ENCODE measurements at places on chromosomes 2 and 18.

- DNase-seq: no peak
Observed at GRCh38 chr2:109353806-109354745, 225.1 kb downstream of the SH3RF3 start.

DNA sequence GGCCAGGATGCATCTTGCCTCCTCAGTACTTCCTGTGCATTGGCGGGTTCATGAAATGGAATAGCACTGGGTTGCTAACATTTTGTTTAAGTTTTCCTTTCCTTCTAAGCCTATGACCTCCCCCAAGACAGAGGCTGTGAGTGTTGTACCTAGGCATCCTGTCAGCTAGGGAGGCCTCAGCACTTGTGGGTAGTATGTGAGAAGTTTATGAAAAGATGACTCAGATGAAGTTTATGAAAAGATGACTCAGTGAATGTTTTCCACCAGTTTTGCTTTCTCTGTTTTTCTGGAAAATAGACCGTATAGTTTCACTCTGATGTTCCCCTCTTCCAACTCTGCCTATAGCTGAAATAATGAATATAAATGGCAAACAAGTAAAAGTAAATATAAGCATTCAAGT lies 412.9 kb downstream of the TMEM182 start:
- no peak for DNase-seq

DNA sequence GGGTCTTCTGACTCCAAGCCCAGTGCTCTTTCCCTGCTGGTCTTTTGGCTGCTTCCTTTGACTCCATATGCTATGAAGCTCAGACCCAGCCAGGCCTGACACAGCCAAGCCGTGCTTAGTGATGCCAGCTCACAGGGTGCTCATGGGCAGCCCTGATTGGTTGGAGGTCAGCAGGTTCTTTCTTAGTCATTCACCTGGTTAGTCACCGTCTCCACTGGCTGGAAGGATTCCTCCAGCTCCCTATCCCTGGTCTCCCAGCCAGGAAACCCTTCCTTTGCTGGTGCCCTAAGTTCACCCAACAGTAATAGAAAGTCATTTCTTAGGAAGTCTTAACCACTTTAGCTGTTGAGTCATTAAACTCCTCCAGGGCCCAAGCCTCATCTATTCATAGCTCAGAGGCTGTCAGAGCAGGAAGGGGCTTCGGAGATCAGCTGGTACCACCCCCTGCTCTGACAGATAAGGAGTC lies 3.9 kb downstream of the KCNK3 start:
- DNase-seq: no peak

GRCh38 chr2:57278451-57278850 lies 768.2 kb upstream of the VRK2 start:
- no peak for DNase-seq

DNA sequence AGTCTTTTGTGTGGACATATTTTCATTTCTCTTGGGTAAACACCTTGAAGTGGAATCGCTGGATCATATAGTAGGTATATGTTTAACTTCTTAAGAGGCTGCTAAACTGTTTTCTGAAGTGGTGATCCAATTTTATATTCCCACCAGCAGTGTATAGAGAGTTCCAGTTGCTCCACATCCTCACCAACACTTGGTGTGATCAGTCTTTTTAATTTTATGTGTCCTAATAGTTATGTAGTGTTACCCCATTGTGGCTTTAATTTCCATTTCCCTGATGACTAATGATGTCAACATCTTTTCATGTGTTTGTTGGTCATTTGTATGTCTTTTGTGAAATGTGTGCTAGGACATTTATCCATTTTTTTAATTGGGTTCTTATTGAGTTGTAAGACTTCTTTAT lies 56.9 kb downstream of the DGKD start:
- no peak for DNase-seq

DNA sequence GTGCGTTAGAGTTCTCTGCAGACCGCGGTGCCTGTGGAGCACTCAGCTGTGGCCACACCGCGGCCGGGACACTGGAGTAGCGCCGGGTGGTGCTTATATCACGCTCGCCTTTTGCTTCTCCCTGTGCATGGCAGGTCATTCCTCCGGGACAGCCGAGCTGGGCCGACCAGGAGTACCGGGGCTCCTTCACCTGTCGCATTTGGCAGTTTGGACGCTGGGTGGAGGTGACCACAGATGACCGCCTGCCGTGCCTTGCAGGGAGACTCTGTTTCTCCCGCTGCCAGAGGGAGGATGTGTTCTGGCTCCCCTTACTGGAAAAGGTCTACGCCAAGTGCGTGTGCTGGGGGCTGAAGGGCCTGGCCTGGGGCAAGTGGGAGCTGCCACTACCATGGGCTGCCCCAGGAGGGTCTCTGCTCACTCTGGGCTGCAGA lies 4.2 kb downstream of the CAPN10 start:
- DNase-seq: no peak

GRCh38 chr2:122804494-122804893 lies 1049.0 kb downstream of the TSN start:
- DNase-seq: no peak

- no peak for DNase-seq
Observed at GRCh38 chr18:12048827-12049175, 44.8 kb upstream of the ANKRD62 start.

DNA sequence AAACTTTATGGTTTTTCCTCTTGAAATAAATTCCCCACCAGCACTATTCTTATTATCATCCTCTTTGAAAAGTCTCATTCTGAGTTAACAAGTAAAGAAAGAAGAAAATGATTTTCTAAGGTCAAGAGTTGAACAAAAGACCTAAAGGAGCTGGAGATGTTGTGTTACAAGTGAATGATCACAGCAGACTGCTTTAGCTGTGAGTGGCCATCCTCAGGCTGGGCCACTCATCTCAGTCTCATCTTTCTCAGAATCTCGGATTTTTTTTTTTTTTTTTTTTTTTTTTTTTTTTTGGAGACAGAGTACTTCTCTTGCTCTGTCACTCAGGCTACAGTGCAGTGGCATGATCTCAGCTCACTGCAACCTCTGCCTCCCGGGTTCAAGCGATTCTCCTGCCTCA lies 133.3 kb downstream of the CDH2 start:
- DNase-seq: no peak

GRCh38 chr2:231000211-231000904 lies 4.4 kb downstream of the SPATA3 start:
- no peak for DNase-seq

DNA sequence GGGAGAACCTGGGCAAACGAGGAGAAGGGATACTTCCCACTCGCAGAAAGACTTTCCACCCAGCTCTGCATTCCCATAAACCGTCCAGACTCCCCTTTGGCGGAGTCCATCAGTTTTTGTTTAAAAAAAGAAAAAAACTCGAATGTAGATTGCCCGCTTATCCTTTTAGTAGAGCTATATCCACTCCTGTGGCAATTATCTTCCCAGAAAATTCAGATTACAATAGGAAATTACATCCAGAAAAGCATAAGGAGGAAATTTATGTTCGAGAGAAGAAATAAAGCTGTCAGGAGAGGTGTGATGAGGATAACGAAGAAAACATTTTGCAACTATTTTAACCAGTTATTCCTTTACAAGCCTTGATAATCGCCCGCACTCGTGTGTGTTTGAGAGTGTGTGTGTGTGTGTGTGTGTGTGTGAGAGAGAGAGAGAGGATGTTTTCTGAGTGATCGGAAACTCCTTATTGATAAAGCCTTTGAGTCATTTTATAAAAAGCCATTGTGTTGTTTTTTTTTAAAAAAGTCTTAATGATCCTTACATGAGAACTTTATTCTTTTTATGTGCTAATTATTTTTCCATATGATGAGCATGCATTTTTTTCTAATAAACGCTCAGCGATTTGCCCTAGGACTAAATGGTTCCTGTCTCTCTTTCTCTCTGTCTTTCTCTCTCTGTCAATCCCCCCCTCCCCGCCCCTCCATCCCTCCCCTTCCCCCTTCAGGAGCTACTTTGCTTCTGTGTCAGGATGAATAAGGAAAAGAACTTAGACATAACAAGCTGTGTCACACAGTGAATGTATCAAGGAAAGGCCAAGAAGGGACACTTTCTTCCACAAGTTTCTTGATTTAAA lies 1.1 kb upstream of the PPP3R1 start:
- DNase-seq: no peak

GRCh38 chr2:70658476-70658875 lies 104.8 kb upstream of the TGFA start:
- DNase-seq: no peak

GRCh38 chr2:27721335-27721734 lies 50.2 kb upstream of the MRPL33 start:
- no peak for DNase-seq

- no peak for DNase-seq
Observed at GRCh38 chr2:173407646-173408045, 53.0 kb downstream of the CDCA7 start.

DNA sequence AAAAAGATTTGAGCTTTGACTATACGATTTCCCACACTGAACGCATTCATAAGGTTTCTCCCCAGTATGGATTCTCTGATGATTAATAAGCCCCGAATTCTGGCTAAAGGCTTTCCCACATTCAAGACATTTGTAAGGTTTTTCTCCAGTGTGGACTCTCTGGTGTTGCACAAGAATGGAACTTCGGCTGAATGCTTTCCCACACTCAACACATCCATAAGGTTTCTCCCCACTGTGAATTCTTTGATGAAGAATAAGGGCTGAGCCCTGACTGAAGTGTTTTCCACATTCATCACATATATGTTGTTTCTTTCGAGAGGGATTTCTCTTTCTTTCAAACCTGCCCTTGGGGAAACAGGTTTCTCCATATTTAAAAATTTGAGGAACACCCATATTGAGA lies 6.9 kb downstream of the ZNF24 start:
- no peak for DNase-seq

DNA sequence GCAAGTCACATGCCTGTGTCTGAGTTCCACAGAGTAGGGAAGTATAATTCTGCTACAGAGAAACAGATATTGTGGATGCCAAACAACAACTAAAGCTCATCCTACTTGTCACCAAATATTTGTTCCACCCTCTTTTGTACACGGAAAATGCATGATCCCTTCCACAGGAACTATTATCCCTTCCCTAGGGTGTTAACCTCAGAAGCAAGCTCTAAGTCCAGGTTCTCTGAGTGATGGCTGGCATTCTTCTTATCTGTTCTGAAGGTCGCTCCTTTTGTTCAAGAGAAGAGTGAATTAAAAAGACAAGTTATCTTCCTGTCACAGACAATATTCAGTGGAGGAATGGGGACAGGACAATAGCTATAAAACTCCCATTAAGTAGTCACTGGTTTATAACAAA lies 460.1 kb upstream of the GCFC2 start:
- DNase-seq: no peak

DNA sequence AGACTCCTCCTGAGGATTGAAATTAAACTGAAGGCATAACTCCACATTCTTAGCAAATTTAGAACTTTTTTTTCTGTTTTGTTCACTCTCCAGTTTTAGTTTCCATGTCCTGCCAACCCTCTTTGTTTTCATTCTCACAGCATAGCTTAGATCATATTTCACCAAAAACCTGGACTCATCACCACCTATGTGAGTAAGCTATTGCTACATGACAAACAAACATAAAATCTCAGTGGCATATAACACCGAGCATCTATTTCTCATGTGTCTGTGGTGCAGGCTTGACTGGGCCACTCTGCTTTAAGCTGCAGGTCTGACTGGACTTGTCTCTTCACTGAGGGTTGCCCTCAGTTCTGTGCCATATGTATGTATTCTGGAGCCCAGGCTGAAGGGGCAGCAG lies 385.2 kb downstream of the ARHGAP15 start:
- DNase-seq: no peak

GRCh38 chr18:51330148-51330547 lies 132.7 kb upstream of the MEX3C start:
- no peak for DNase-seq

DNA sequence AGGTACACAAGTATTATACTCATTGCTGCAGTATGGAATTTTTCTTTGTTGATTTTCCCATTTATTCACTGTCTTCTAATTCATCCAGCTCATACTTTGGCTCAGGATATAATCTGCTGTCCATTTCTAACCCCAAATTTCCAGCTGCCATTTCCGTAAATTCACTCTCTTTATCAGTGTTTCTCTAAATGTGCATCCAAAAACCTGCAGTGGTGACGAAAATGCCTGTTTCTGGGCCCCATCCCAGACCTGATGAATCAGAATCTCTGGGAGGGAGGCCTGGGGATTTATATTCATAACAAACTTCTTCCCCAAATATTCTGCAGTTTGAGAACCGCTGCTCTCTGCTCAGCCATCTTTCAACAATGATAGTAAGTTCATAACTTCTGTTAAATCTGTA lies 86.6 kb downstream of the VWC2L start:
- no peak for DNase-seq

DNA sequence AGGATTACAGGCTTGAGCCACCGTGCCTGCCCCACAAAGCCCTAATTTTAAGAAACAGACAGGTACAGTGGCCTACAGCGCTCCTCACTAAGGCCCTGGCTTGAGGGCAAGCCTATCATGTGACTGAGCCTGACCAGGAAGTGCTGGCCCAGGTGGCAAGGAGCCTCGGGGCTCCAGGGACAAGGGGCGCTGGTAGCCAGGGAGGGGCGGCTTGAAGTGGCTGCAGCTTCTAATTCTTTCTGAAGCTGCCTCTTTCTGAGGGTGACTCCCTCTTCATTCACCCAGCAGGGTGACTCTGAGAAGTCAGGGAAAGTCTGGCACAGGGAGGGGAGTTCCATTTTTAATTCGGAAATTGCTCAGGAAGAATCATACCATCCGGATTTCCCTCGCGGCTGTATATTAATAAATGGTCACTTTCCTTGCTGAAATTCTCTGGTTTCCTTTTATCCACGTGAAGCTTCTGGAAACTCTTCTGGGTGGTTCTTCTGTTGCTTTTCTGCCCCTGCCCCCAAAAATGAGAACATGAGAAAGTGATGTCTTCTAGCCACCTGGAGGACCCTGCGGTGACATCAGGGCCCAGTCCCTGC lies 115.7 kb downstream of the FAM210A start:
- DNase-seq: no peak

DNA sequence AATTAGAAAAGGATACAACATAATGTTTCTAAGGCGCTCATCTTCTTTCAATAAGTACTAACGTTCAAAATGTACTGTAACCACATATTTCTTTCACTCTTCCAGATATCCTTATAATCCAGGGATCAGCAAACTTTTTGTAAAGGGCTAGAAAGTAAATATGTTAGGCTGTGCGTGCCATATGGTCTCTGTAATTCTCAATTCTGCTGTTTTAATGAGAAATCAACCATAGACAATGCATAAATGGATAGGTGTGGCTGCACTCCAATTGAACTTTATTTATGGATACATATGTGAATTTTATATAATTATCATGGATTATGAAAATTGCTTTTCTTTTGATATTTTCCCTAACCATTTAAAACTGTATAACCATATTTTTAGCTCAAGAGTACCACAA lies 459.4 kb downstream of the EPHA4 start:
- DNase-seq: no peak

DNA sequence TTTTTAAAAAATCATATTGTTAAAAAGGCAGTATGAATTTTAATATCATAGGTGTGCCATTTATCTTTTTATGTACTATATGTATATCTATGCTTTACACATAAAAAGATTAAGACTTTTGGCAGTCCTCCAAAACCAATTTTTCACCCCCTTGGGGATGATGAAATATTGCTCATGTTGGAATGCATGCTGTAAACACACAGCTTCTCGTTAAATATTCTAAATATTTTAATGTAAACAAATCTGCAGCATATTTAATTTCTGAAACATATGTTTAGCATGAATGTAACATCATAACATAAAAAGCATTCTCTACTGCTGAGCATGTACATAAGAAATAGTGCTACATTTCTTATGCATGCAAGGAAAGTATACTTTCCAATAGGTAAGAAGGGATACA lies 484.3 kb upstream of the LRATD1 start:
- DNase-seq: no peak

- DNase-seq: no peak
Observed at GRCh38 chr2:105396254-105397024, 2.4 kb downstream of the FHL2 start.

GRCh38 chr2:173359231-173359630 lies 4.6 kb downstream of the CDCA7 start:
- DNase-seq: no peak

GRCh38 chr2:46187112-46187618 lies 110.0 kb upstream of the EPAS1 start:
- DNase-seq: no peak

All from activated CD8-positive, alpha-beta memory T cell treated with anti-CD3 and anti-CD28 coated beads for 48 hours (primary cell).